Smooth muscle cell of the coronary artery (primary cell): ENCODE measurements at places on chromosomes 3 and 15. TPM values are rescaled to one million over a fixed set of nuclear protein-coding genes. Genes with fewer than 3 reads are reported as not detected.

Gene MEIS2
- total RNA-seq = 57.7 and 68.4 TPM in 2 replicates

Gene CHRNA7
- 0.23 and 0.83 TPM in 2 replicates for total RNA-seq

Gene TMEM41A
- total RNA-seq = 6.7 and 7.4 TPM in 2 replicates

Gene HIGD2B
- total RNA-seq = not detected in 2 replicates

Gene PLA2G4B
- 0.53 and 1.6 TPM in 2 replicates for total RNA-seq

Gene CCDC54
- not detected in 2 replicates for total RNA-seq

Gene KBTBD13
- under 0.01 TPM in 1 of 2 replicates, not detected in the other for total RNA-seq

Gene PSTPIP1
- 0.82 and 1.4 TPM in 2 replicates for total RNA-seq

Gene CNTN4
- 0.12 TPM in 1 of 2 replicates, not detected in the other for total RNA-seq

Gene TM6SF1
- 3.3 TPM in 1 of 2 replicates, not detected in the other for total RNA-seq

Gene RETNLB
- not detected in 2 replicates for total RNA-seq

Gene PCLAF
- total RNA-seq = 0.35 and 11.4 TPM in 2 replicates

Gene GOLGA6L1
- total RNA-seq = not detected in 2 replicates

Gene ANKUB1
- not detected in 2 replicates for total RNA-seq

Gene SCN5A
- total RNA-seq = 0.08 TPM in 1 of 2 replicates, not detected in the other

Gene CHRFAM7A
- total RNA-seq = 1.9 TPM in 1 of 2 replicates, not detected in the other

Gene EPHA6
- not detected in 2 replicates for total RNA-seq

Gene FOXL2
- total RNA-seq = 0.08 and 1.5 TPM in 2 replicates

Gene WNT5A
- total RNA-seq = 0.15 and 46.0 TPM in 2 replicates

Gene ISG20
- 2.3 and 3.2 TPM in 2 replicates for total RNA-seq

Gene SAMMSON
- total RNA-seq = not detected in 2 replicates

Gene ICE2
- total RNA-seq = 19.3 and 44.0 TPM in 2 replicates

Gene CPNE9
- not detected in 2 replicates for total RNA-seq

Gene KNG1
- total RNA-seq = not detected in 2 replicates
